Left lung (tissue), 14 donors: ENCODE measurements at places on chromosomes 4 and X. TPM values are rescaled to one million over a fixed set of nuclear protein-coding genes. Genes with fewer than 3 reads are reported as not detected.

Gene SHROOM4
- polyA plus RNA-seq = 35.6 TPM

Gene EFHC2
- 4.0 TPM for polyA plus RNA-seq

Gene FAM47E
- 7.4 TPM for polyA plus RNA-seq

Gene NHS
- 7.6 TPM for polyA plus RNA-seq

Gene STK26
- 20.2 TPM for polyA plus RNA-seq

Gene FGFBP2
- polyA plus RNA-seq = 0.28 TPM

Gene ETDB
- polyA plus RNA-seq = not detected

Gene USP17L27
- not detected for polyA plus RNA-seq

DNA sequence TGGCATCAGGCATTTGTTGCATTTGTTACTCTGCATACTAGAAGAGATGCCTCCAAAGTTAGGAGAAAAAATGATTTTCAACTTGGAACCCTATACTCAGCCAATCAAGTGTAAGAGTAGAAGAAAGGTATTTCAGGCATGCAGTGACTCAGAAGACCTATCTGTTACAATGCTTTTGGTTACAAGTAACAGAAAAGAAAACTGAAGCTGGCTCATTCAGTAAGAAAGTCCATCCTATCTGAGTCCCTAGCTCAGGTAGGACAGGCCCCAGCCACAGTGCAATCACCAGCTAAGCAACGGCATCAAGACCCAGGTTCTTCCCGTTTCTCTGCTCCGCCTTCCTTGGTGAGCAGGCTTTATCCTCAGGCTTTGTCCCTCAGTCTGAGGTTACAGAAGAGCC, 23.3 kb downstream of the MECP2 start:
- DNase-seq = no peak

- DNase-seq = no peak
Measured at GRCh38 chr4:6747294-6748051, 31.5 kb downstream of the BLOC1S4 start.

GRCh38 chrX:153565996-153566580, 32.9 kb downstream of the CCNQ start:
- no peak for DNase-seq

DNA sequence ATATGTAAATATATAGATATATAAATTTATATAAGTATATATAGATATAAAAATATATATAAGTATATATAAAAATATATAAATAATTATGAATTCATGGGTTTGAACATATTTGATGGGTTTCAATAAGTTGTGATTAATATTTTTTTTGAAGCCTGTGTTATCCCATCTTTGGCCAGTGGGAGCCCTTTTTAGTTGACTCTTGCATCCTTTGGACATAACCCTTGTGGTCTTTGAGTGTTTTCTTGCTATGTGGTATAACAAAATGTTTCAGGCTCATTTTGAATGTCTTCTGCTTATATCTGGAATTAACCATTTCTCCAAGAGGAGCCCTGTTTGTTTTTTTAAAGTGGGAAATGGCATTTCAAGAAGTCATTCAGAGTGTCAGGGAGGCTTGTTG, 15.2 kb downstream of the SNX25 start:
- DNase-seq = no peak

DNA sequence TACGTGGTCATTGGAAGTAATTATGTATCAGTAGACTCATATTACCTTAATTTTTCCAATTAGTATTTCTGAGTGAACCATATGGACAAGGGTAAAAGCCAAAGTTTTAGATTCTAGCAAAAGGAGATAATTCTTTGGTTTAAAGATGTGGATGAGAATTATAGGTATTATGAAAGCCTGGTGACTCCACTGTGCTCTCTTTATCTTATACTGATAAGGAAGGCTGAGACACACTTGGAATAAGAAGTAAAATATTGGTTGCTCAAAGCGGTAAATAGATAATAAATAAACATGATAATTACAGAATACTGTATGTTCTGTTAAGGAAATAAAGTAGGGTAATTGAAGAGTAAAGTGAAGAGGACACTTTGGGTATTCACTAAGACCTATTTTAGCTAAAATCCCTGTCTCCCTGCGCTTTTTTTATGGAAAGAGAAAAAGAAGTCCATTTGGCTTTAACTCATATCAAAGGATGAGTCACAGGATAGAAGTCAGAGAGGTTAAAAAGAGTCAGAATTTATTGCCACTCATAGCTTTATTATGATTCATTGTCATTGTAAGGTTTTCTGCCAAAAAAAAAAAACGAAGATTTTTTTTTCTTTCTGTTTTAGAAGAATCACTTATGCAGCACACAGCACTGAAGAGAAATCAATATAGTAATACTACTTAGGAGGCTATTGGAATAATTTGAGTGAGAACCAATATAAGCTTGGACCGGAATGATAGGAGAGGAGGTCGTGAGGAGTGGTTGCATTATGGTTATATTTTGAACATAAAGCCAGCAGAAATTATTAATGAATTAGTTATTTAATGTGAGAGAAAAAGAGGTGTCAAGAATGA, 2463.1 kb downstream of the ARAP2 start:
- DNase-seq = no peak

DNA sequence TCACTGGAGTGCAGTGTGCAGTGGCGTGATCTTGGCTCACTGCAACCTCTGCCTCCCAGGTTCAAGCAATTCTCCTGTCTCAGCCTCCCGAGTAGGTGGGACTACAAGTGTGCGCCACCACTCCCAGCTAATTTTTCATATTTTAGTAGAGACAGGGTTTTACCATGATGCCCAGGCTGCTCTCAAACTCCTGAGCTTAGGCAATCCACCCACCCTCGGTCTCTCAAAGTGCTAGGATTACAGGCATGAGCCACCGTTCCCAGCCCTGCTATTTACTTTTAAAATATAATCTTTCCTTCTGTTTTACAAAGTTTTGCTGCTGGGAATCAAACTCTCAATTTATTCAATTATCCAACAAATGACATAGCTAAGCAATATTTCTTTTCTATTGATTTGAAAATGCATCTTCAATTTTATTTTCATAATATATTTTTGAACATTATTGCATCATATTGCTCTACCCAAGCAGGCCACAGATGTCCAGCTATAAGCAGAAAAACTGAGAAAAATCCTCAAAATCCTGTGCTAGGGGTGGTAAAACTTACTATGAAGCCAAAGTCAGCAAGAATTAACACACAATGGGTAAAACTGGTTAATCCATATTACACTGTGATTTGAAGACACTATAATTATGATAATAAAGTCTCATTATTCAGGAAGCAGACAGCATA, 5.2 kb downstream of the TIFA start:
- DNase-seq = no peak

GRCh38 chrX:10576777-10577447, 43.5 kb downstream of the MID1 start:
- no peak for DNase-seq

DNA sequence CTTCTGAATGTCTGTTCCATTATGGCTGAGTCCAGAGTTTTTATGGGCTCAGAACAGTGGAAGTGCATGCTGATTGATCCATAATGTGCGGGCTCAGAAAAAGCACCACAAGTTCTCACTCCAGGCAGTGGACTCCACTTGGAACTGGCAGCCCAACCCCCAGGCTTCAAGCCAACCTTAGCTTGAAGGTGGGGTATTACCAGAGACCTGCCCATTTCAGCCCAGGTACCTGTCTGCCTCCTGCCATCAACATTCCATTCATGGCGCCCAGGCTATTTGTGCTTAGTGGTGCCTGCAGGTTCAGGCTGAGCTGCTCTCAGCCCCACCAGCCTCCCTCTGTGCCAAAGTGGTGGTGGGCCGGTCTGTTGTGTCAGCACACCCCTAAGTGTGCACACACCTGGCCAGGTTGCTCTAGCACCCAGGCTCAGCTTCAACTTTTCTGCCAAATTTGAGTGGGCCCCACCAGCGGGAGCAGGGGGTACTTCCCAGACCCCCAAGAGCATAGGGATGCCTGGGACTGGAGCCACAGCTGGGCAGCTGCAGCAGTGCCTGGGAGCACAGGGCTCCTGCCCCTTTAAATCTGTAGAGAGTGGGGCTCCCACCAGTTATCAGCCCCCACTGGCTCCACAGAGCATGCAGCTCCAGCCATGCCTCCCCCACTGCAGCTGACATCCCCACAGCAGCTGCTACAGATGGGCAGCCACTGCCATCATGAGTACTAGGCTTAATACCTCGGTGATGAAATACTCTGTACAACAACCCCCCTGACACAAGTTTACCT, 1025.3 kb downstream of the PCDH19 start:
- DNase-seq = no peak

DNA sequence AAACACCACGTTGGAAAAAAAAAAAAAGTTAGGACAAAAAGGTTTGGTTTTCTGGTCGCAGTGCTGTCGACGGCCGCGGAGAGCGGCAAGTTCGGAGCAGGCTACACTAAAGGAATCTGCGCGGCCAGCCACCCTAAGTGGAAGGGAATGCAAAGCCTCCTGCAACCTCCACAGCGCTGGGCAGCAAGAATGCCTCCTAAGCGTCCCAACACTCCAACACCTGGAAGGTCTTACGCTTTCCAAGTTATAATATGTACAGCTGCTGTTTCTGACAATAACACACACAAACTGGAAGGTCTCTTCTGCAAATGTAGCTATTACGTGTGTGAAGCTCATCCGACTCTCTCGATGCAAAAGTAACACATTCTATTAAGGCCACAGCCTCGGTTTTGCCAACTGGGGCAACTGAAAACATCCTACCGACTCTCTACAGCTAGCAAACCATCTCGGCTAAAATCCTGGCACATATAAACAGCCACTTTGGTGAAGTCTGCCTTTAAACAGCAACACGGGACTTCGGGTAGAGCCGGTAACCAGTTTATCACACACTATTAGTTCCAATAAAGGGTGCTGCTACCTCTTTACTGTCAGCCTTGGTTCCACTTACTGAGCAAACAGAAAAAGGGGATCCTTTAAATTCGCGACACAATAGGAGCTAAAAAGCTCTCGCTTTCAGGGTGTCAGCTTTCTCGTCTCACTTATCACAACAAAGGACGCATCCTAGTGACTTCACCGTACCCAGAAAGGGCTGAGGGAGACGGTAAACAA, 895 bp downstream of the SMIM14 start:
- DNase-seq = peak; percentile 67

GRCh38 chr4:19993242-19993641, 258.5 kb upstream of the SLIT2 start:
- DNase-seq = no peak

GRCh38 chr4:165027762-165028402, 3.9 kb upstream of the TRIM60 start:
- no peak for DNase-seq

- no peak for DNase-seq
Measured at GRCh38 chr4:62133101-62133897, 933.2 kb downstream of the ADGRL3 start.

DNA sequence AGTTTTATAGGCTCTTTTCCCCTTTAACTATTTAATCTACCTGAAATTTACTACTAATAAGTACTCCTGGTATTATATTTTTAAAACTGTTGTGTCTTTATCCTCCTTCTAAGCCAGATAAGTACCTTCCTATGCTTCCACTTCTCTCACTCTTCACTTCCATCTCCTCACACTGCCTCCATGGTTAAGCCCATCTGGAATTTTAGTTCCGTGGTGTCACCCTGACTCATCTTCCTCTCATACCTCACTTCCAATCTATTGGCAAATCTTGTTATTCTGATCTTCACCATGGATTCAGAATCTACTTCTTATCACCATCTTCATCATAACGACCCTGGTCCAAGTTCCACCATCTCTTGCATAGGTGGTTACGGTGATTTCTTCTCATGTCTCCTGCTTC, 32.7 kb upstream of the DAPP1 start:
- DNase-seq = no peak

- no peak for DNase-seq
Measured at GRCh38 chrX:111521169-111521568, 9.7 kb downstream of the SERTM2 start.

GRCh38 chr4:23171976-23172375, 479.2 kb downstream of the GBA3 start:
- DNase-seq = no peak

GRCh38 chr4:169397762-169398161, 127.0 kb upstream of the SH3RF1 start:
- DNase-seq = no peak

- DNase-seq = no peak
Measured at GRCh38 chr4:109424093-109424841, 9.3 kb upstream of the SEC24B start.

DNA sequence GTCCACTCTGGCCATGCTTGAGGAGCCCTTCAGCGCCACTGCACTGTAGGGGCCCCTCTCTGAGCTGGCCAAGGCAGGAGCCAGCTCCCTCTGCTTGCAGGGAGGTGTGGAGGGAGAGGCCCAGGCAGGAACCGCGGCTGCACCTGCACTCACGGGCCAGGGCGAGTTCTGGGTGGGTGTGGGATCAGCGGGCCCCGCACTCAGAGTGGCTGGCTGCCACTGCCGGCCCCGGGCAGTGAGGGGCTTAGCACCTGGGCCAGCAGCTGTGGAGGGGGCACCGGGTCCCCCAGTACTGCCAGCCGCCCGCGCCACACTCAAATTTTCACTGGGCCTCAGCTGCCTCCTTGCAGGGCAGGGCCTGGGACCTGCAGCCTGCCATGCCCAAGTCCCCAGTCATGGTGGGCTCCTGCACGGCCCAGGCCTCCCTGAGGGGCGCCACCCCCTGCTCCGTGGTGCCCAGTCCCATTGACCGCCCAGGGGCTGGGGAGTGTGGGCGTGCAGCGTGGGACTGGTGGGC, 347.2 kb upstream of the SPOCK3 start:
- no peak for DNase-seq

- DNase-seq = no peak
Measured at GRCh38 chr4:26822546-26822945, 38.1 kb upstream of the STIM2 start.
